Stimulated activated CD8-positive, alpha-beta memory T cell treated with anti-CD3 and anti-CD28 coated beads, Interleukin-2, amount 100 ng/mL, for 1 hour (primary cell): ENCODE measurements at places on chromosomes 6 and 20.

GRCh38 chr20:15072316-15072715 is 734.9 kb upstream of the FLRT3 start:
- DNase-seq, result no peak

- no peak for DNase-seq
Observed at GRCh38 chr6:42569102-42570028, 5.5 kb downstream of the UBR2 start.

DNA sequence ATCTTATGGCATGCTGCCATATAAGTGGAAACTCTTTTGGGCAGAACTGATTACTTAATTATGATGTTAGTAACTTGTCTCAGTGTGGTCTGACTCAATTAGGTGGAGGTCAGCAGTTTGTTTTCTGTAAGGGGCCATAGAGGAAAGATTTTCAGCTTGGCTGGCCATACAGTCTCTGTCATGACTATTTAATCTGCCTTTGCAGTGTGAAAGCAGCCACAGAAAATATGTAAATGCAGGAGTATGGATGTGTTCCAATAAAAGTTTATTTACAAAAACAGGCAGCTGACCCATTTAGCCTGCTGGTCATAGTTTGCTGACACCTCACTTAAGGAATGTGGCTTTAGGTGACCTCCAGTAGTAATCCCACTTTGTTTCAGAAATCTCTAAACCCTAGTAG is 700.7 kb downstream of the EPM2A start:
- DNase-seq, result no peak

- DNase-seq, result no peak
Observed at GRCh38 chr20:63165356-63166192, 50.4 kb downstream of the YTHDF1 start.

DNA sequence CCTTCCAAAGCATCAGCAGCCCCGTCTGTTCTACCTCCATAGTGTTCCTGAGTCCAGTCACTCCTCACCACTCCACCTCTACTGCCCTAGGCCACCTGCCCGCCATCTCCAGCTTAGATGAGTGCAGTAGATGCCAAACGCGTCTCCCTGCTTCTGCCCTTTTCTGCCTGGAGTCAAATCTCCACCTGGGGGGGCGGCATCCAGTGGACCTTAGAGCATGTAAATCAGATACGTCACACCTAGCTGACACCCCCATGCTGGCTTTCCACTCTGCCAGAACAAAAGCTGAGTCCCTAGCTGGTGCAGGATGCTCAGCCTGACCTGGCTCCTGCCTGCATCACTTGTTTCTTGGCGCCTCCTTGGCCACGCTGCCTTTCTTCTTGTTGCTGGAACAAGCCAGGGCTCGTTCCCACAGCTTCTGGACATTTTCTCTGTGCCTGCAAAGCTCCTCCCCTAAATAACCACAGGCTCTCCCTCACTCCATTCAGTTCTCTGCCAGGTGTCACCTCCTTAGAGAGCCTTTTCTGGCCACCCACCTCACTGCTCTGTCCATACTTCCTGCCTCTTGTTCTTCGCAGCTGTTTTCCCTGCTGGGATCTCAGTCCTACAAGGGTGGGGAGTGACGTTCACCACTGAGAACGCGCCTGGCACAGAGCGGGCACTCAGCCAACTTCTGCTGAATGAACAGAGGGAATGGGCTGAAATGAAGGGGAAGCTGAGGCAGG is 5.8 kb downstream of the DDR1 start:
- no peak for DNase-seq

DNA sequence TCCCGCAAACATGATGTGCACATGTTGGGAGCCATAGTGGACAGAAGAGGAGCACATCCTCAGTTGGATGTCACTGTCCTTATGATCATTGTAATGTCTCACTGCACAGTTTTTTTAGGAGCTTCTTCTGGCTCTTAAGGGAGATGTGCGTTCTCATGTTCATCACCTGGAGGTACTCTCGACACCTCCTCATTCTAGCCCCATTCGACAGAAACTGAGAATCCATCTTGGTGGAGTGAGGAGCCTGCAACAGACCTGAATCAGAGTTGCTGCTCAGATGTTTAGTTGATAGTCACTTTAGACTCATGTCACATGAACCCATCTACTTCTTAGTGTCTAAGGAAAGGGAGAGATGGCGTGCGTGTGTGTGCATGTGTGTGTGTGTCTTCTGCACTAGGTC is 2.3 kb upstream of the BMP6 start:
- no peak for DNase-seq

DNA sequence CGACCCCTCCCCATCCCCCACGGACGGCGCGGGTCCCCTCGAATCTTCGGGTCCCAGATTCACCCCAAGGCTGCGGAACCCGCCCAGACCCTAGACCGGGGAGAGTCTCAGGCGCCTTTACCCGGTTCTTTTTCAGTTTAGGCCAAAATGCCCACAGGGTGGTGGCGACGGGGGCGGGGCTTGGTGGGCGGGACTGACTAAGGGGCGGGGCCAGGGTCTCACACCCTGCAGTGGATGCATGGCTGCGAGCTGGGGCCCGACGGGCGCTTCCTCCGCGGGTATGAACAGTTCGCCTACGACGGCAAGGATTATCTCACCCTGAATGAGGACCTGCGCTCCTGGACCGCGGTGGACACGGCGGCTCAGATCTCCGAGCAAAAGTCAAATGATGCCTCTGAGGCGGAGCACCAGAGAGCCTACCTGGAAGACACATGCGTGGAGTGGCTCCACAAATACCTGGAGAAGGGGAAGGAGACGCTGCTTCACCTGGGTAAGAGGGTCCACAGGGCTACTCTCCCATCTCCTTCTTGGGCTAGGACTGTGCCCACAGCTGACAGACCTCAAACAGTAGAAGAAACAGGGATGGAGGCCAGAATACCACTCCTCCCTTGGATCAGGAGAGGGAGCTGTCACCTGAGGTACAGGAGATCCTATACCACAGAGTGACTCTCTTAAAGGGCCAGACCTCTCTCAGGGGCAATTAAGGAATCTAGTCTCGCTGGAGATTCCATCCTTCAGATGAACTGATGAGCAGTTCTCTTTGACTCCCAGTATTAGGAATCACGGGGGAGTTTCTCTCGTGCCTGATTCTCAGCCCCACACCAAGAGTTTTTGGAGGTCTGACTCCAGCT is 942 bp downstream of the HLA-E start:
- DNase-seq, result peak; percentile 71

GRCh38 chr20:52859156-52859876 is 112.8 kb upstream of the TSHZ2 start:
- DNase-seq, result no peak

DNA sequence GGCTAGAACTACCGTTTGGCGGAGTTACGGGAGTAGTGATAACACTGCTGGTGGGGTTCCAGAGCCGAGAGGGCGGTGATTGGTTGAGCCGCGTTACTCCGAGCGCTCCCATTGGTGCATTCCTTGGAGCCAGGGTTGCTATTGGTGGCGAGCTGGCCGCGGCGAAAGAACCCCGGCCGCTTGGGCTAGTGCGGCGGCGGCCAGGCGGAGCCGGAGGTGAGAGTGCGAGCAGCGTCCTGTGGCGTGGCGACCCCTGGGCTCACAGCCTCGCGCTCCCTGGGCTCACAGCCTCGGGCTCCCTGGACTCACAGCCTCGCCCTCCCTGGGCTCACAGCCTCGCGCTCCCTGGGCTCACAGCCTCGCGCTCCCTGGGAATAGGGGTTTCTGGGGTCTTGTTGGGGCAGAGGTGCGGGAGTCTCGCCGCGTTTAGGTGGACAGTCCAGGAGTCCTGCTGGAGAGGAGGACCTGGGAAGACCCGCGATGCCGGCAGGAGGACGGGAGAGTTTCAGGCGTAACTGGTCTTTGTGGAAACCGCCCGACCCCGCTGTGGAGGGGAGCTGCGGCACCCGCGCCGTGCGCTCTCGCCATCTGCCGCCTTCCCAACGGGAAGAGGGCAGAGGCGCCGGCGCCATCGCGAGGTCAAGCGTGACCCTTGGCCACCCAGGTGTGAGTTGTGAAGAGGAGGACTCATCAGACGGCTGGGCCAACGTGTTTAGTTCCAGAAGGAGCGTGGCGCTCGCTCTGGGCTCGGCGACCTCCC is 12.2 kb downstream of the PRDM13 start:
- no peak for DNase-seq

GRCh38 chr20:50589548-50590347 is 79.6 kb downstream of the PTPN1 start:
- DNase-seq, result no peak

GRCh38 chr6:43402820-43403219 is 24.5 kb upstream of the ABCC10 start:
- no peak for DNase-seq

- no peak for DNase-seq
Observed at GRCh38 chr6:108170332-108171290, 4.8 kb downstream of the NR2E1 start.

DNA sequence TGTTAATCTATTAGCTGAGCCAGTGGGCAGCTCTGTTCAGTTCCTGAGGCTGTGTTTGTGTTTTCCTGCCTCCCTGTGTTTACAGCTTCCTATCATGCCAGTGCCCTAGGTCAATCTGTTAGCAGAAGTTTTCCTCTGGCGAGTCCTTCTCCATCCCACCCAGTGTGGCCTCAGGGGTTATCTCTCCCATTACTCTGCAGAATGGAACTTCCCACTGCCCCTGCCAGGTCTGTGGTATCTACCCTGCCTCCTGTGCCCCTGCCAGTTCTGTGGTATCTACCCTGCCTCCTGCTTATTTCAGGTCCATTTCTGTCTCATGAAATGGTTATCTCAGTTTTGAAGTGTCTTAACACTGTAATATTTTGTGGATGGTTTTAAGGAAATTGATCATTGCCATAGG is 63.1 kb downstream of the SLX4IP start:
- DNase-seq, result no peak

DNA sequence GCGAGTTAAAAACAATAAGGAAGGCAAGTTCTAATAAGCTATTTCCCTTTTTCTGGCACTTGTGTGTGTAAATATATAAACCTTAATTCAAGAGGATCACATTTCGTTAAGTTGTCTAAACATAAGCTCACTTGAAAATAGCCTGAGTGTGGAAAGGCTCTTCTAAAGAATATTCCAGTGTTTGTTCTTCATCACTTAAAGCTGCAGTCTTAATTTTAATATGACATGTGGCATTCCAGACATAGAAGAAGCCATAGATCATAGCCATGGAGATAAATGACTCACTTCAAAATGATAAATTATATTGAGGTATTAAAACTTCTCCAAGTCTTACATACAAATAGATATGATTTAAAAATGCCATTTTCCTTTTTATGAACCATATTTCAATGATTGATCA is 42.1 kb downstream of the IYD start:
- DNase-seq, result no peak

GRCh38 chr6:47698342-47698787 is at the start of gene ADGRF4:
TSS of gene ADGRF4 (plus strand) at chr6:47698580. CDS start at chr6:47707246, 8,666 bp downstream.
- DNase-seq, result no peak

DNA sequence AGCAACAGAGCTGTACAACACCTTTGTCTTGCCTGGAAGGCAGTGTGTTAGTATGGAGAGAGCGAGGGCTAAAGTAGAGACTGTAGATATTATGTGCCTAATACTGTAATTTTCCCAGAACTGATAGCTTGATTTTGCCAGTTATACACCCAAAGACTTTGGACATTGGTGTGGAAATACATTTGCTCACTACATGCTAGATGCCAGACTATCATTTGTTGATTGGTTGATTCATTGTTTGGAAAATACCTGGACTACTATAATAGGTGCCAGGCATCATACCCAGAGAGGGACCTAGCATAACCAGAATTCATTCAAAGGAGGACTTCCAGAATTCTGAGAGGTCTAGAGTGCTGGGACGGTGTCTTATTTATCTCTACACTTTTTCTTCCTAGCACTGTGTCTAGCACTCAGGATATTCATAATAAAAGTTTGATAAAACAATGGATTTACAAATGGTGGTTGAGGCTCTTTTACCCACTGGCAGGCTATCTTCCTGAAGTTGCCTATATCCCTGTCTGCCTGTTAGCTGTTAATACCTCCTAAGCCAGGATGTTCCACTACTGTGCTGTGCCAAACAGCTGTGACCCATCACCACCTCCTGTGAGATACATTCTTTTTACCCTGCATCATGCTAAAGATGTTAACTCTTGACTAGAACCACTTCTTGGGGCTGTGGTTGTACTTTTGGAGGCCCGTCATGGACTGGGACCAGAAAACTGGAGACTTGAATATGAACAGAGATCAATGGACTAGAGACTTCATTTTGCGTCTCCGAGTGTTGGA is 72.2 kb upstream of the FUCA2 start:
- DNase-seq, result no peak

DNA sequence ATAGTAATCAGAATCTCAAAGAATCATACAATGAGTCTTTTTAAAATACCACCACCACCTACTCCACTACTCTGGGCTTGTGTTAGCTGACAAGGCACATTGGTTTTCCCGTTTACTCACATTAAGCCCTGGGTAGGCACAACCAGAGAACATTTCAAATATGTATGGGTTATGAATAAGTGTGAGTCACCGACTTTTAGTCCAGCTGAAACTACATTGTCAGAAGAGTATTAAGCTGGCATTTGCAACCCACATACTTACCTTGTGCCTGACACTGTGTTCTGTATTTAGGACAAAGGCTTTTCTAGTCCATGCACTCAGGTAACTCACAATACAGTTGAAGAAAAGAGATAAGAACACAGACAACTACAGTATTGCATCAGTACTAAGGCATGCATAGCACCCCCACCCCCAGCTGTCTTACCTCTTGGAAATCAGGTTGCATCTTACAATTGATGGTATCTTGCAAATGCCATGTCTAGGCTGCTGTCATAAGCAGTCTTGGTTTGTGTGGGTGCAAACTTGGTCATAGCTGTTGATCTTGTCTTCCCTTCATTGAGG is 40.3 kb upstream of the AHI1 start:
- no peak for DNase-seq

DNA sequence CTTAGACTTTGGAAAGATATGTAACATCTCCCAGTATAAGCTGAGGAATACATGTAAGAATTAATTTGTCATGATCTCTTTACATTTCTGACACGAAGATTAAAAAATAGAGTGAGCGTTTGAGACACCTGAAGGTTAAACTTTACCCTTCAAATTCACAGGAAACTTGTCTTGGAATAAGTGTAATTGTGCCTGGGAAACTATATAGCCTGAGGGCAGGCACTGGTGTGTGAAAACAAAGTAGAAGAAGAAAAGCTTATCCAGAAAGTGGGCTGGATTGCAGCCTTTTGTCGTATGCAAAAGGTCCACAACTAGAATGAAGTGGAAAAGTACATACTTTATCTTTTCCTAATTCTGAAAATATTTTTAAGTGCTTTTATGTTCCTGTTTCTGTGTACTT is 275.7 kb upstream of the TCF21 start:
- no peak for DNase-seq

DNA sequence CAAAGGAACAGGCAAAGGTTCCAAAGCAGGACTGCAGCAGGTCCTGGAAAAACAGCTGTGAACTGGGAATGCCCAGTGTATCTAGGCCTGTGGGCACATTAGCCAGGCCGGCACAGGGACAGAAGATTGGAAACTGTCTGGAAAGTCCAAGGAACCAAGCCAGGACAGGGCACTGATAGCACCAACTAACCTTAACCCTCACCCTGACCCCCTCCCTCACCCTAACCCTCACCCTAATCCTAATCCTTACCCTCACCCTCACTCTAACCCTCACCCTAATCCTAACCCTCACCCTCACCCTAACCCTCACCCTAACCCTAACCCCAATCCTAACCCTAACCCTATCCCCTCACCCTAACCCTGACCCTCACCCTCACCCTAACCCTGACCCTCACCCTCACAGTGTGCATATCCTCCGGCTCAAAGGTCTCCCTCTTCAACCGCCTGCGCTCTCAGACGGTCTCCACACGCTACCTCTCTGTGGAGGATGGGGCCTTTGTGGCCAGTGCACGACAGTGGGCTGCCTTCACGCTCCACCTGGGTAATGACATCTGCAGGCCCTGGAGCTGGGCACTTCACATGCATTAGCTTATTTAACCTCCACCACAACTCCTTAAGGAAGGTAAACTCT is 5.1 kb upstream of the MATN4 start:
- no peak for DNase-seq

- no peak for DNase-seq
Observed at GRCh38 chr20:37726971-37727956, 33.4 kb downstream of the CTNNBL1 start.
